T-helper 17 cell (primary cell): ENCODE measurements at places on chromosomes 12 and 14. TPM values are rescaled to one million over a fixed set of nuclear protein-coding genes. Genes with fewer than 3 reads are reported as not detected.

GRCh38 chr12:100668945-100669536, 95.6 kb downstream of the GAS2L3 start:
- no peak for DNase-seq

DNA sequence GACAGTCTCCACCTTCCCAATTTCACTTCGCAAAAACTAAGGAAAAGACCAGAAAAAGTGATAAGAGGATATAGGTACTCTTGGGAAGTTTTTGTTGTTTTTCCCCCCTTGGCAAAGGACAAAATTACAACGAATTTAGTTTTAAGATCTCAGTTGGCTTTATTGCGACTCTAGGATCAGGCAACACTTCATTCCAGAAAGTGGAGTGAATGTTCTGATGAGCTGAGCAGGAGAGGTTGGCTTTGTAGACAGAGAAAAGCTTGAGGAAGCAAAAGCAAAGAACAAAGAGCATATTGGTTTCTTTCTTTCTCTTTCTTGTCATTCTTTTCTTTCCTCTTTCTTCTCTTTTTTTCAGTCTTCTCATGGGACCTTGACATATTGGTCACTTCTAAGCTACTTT, 640 bp upstream of the ZFYVE1 start:
- DNase-seq = no peak

CABP1 gene
- not detected for total RNA-seq

NXPH4 gene
- total RNA-seq = not detected
